Stimulated activated CD4-positive, alpha-beta T cell treated with anti-CD3 and anti-CD28 coated beads, Interleukin-1b, Interleukin-23, amount 100 ng/mL, for 1 hour (primary cell): ENCODE measurements at places on chromosomes 6 and 20.

DNA sequence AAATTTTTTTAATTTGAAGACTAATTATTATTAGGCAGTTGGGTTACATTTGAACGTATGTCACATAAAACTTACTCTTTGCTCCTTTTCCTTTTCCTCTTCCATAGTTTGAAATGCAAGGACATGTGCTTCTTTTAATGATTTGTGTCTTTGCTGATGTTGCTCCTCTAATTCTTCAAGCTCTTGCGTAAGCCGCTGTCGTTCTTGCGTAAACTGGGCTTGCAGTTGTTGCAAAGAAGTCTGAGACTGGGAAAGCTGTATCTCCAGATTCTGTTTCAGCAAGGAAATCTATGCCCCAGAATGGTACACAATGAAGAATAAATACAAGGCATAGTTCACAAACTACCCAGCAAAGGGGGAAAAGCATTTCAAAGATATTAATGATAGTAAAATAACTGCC, 45.1 kb upstream of the MCM9 start:
- no peak for DNase-seq

DNA sequence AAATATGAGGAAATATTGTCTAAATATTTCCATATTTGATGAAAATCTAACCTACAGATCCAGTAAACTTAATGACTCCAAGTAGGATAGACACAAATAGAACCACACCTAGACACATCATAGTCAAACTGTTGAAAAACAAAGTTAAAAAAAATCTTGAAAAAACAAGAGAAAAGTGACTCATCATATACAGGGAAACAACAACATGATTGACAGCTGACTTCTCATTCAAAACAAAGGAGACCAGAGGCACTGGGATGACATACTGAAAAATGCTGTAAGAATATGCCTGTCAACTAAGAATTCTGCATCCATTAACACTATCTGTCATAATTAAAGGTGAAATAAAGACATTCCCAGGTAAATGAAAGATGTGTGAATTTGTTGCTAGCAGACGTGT, 38.8 kb downstream of the BMP2 start:
- DNase-seq = no peak

DNA sequence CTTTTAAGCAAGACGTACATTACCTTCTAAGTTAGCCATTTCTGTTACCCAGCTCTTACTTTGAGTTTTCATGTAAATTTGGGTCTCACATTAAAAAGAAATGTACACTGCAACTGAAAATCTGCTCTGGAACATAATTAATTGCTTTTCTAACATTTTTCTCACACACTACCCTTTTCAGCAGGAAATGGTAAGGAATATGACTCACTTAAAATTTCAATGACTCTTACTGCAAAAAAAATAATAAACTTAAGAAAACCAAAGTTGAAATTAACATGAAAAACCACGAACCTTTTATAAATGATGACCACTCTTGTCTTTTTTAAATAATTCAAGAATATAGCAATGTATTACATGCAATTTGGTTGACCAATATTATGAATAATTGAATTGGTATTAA, 1.3 kb downstream of the CGA start:
- DNase-seq = no peak

DNA sequence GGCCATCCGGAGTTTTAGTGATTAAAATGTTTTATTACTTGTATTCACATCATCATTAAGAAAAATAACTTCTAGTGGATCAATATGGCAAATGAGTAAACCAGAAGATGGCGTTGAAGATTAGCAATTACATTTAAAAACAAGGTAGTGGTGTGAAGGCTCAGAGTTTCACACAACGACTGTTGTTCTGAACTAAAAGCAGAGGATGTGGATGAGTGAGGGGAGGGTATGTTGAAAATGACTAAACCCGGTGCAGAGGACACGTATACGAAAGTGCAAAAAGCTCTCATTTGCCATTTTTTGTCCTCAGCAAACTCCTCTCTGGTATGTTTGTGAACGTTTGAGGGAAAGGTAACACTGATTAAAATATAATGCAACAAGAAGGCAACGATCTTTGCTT, 1.9 kb upstream of the IRF4 start:
- no peak for DNase-seq

DNA sequence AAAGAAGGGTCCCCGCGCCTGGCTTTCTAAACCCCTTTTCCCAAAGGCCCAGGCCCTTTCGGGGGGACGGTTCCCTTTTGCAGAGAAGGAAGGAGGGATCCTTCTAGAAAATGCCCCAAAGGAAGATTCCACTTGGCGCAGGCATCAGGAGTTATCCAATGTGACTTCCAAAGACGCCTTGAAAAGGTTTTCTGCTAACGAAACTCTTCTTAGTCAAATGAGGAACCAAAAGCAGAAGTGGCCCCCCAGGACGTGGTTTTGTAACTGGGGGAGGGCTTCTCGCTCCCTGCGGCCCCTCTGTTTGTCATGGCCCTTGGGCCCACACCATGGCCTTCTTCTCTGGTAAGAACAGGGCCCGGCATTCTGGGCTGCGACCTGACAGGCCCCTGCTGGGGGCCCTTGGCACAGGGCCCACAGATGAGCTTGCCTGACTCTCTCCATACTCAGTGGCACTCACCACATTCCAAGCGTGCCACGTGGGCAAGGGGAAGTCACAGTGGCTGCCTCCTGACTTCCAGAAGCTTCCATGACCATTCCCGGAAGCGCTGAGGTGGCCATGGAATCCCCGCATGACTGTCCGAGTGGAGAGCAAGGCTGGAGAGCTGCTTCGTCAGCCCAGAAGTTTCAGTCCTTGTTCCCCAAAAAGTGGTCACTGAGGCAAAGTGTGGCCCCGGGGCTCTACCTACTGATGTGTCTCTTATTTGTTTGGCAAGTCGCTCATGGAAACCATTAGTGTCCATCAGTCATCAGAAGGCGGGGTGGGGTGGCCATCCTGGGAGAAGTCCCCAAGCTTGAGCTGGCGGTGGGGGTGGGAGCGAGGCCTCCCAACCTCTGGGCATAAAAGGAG, 834 bp upstream of the CTSZ start:
- no peak for DNase-seq

DNA sequence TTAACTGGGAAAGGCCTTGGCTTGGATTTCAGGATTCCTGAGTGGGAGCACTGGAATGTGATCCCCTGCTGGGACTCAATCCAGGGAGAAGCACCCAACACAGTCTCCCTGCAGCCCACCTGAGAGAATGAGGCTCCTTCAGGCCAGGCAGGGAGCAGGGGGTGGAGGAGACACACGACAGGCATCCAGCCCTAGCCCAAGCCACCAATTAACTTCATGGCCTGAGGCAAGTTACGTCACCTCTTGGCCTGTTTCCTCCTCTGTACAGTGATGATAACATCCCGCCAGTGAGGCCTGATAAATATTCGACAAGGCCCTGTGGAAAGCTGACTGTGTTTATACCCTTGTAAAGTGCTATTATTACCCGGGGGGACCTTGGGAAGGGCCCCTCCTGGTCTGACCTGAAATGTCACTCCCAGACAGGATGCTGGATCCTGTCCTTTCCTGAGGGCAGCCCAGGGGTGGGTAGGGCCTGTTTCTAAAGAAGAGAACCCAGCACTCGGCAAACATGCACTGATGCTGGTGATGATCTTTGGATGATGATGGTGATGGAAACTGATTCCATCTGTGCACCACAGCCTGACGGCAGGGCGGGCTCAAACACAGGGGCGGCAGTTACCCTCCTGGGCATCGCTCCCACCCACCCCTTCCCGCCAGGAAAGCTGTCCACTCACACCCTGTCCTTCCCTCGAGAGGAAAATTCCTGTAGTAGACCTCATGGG, 12.4 kb downstream of the FRS3 start:
- DNase-seq = no peak

- DNase-seq = no peak
Measured at GRCh38 chr6:156782691-156783320, 5.6 kb downstream of the ARID1B start.
